Activated naive CD4-positive, alpha-beta T cell treated with anti-CD3 and anti-CD28 coated beads for 36 hours (primary cell): ENCODE measurements at places on chromosomes 12 and 14. TPM values are rescaled to one million over a fixed set of nuclear protein-coding genes. Genes with fewer than 3 reads are reported as not detected.

DNA sequence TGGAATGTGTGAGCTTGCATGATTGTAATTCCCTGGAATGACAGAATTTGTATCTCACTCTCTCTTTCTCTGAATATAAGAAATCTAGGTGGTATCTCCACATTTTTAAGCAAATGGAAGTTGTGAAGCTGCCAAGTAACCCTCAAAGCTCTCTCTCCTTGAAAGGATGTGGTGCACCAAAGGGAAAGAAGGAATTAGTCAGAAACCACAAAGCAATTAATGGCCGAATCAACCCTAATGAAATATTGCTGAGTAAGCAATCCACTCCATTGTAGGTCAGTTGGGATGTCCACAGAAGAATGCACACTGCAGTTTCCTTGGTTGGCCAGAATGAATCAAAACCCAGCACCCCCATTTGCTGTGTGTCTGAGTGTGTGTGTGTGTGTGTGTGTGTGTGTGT, 153.5 kb downstream of the KCNA5 start:
- H3K36me3 ChIP-seq: no peaks in the 10 kb centered on the region
- no peaks in the 10 kb centered on the region for H3K4me1 ChIP-seq
- no peak for DNase-seq
- peaks cover 15% of the 10 kb centered on the region for H3K27me3 ChIP-seq

- H3K4me1 ChIP-seq: peaks cover 5% of the 10 kb centered on the region
- no peak overlapping the region for H3K4me3 ChIP-seq
- H3K27ac ChIP-seq: no peak overlapping the region
- no peak for DNase-seq
Observed at GRCh38 chr12:123962513-123962912, 10.1 kb downstream of the CCDC92 start.

- no peak overlapping the region for H3K27ac ChIP-seq
- H3K27me3 ChIP-seq: peaks cover 44% of the 10 kb centered on the region
- H3K4me1 ChIP-seq: peaks cover 18% of the 10 kb centered on the region
- H3K36me3 ChIP-seq: no peaks in the 10 kb centered on the region
- DNase-seq: no peak
Observed at GRCh38 chr12:32897687-32898573, 1.4 kb upstream of the PKP2 start.

DNA sequence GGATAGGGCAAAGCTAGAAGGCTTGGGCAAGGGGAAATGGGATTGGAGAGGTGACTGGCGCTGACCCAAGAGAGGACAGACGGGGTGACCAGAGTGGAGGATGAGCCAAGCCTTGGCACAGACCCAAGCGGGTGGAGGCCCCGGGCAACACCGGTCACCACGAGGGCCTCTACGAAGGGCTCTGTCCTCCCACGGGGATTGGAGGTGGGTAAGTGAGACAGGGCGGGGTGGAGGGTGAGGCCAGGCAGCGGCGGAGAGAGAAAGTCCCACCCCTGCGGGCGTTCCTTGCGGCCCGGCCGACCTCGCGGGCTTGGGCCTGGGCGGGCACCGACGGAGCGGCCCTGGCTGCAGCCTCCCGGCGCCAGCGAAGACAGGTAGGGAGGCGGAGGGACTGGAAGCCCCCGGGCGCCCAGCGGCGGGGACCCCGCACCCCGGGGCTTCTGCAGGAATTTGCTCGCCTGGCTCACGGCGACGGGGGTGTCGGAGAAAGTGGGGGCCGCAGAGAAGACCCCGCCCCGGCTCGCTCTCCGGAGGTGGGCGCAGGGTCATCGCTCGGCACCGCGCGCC, at the start of gene PAPLN:
Gene PAPLN (plus strand): TSS at position 288 of the 567 bp plus-strand sequence. CDS start 2,273 bp downstream, outside the sequence.
- H3K27ac ChIP-seq: no peak within 1 kb of the TSS
- H3K36me3 ChIP-seq: no peaks in the 10 kb centered on the region
- no peak for DNase-seq
- H3K27me3 ChIP-seq: peaks cover 66% of the 10 kb centered on the region

The PZP gene
- total RNA-seq: not detected

The IGFBP6 gene
- 3.7 TPM for total RNA-seq

- no peak overlapping the region for H3K27ac ChIP-seq
- H3K36me3 ChIP-seq: no peaks in the 10 kb centered on the region
- H3K4me3 ChIP-seq: no peak overlapping the region
- peaks cover 13% of the 10 kb centered on the region for H3K4me1 ChIP-seq
- H3K27me3 ChIP-seq: no peaks in the 10 kb centered on the region
Observed at GRCh38 chr14:97796511-97796910, 999.3 kb downstream of the VRK1 start.

The TRPV4 gene
- total RNA-seq: not detected

The DYRK2 gene
- total RNA-seq: 30.0 TPM

DNA sequence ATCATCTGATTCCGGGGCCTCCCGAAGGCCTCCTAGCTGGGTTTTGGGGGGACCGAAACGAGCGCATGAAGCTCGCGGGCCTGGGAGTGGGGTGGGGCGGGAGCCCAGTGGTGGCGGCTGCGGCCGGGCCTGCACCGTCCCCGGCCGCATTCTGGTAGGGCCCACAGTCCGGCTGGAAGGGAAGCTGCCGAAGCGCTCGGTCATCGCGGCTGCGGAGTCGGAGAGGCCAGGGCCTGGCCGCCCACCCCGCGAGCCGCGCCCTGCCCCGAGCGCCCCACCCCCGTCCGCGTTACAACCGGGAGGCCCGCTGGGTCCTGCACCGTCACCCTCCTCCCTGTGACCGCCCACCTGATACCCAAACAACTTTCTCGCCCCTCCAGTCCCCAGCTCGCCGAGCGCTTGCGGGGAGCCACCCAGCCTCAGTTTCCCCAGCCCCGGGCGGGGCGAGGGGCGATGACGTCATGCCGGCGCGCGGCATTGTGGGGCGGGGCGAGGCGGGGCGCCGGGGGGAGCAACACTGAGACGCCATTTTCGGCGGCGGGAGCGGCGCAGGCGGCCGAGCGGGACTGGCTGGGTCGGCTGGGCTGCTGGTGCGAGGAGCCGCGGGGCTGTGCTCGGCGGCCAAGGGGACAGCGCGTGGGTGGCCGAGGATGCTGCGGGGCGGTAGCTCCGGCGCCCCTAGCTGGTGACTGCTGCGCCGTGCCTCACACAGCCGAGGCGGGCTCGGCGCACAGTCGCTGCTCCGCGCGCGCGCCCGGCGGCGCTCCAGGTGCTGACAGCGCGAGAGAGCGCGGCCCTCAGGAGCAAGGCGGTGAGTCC, at the start of gene KLC1:
Gene KLC1 (plus strand): TSS at position 528 of the 819 bp plus-strand sequence. CDS start 25,354 bp downstream, outside the sequence.
- H3K27me3 ChIP-seq: no peaks in the 10 kb centered on the region
- H3K4me1 ChIP-seq: peaks cover 40% of the 10 kb centered on the region
- H3K36me3 ChIP-seq: peaks cover 3% of the 10 kb centered on the region
- DNase-seq: peak; percentile 85
- peak within 1 kb of the TSS; percentile 80 for H3K27ac ChIP-seq
- peak within 1 kb of the TSS; percentile 86 for H3K4me3 ChIP-seq

DNA sequence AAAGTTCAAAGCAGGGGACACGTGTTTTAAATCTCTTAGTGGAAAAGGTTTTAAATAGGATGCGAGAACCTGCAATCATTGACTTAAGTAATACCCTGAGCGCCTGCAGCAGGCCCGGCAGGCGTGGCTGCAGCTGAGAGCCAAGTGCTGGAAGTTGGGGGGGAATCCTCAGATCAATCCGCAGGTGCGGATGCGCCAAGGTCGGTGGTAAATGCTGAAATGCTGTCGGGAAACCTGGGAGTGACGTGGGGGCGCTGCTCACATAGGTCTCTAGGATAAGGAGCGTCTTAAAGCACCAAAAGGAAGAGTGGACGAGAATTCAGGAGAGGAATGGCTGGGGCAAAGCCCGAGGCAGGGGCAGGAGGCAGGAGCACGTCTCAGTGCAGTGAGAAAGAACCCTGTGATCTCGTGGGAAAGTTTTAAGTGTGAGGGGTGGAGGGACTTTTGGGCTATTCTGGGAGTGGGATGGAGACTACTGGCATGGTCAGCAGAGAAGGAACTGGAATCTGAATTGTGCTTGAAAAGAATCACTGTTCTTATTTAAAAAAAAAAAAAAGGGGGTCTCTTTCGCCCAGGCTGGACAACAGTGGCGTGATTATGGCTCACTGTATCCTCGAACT, 883 bp upstream of the CDCA4 start:
- peak overlapping the region; percentile 87 for H3K27ac ChIP-seq
- H3K36me3 ChIP-seq: peaks cover 31% of the 10 kb centered on the region
- DNase-seq: peak; percentile 60

DNA sequence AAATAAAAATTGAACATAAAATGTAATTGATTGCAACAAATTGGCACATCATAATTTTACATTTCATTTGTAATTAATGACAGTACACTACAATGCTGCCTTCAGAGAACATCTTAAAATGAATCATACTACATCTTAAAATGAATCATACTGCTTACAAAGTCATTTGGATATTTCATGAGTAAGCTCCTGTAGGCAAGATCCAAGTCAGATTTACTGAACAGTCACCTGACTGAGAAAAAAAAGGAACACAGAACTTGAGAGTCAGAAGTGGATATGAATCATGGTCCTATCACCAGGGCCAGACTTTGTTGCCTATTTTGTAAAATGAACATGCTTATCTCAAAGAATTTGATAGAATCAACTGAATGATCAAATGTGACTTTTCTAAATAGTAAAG, 32.7 kb upstream of the FBLN5 start:
- peaks cover 30% of the 10 kb centered on the region for H3K4me1 ChIP-seq
- no peak overlapping the region for H3K4me3 ChIP-seq
- peak; percentile 12 for DNase-seq
- no peaks in the 10 kb centered on the region for H3K27me3 ChIP-seq
- H3K36me3 ChIP-seq: peaks cover 25% of the 10 kb centered on the region
- H3K27ac ChIP-seq: no peak overlapping the region

GRCh38 chr14:99331811-99332210, 59.8 kb upstream of the BCL11B start:
- no peaks in the 10 kb centered on the region for H3K36me3 ChIP-seq
- no peaks in the 10 kb centered on the region for H3K27me3 ChIP-seq
- H3K4me3 ChIP-seq: no peak overlapping the region
- H3K4me1 ChIP-seq: no peaks in the 10 kb centered on the region
- no peak overlapping the region for H3K27ac ChIP-seq
- no peak for DNase-seq
